ENCODE measurements at places on chromosomes 7 and 10.

- no peak for DNase-seq
These were observed 18.7 kb upstream of the KNDC1 start for GRCh38 chr10:133141144-133141957.

DNA sequence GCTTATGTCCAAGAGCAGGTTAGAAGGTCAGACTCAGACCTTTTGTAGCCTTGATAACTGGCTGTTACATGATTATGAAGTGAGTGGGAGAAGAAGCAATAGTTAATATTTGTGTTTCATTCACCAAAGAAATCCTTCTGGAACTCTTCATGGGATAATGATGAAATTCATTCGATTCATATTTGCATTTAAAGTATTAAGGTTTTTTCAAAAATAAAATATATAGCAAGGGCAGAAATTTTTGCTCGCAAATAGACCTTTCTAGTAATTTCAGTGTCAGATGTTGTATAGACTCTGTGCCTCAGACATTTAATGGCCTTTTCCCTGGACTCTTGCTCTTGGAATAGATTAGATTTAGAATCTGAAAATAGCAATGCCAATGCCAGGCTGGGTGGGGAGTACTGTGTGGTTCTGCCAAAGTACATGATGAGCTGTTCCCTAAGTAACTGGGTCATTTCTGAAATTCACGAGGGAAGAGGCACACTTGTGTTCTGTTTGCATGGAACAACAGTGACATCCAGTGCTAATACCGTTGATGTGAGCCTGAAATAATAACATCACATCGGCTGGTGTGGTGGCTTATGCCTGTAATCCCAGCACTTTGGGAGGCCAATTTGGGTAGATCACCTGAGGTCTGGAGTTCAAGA is 119.2 kb downstream of the MBL2 start:
- no peak for DNase-seq

DNA sequence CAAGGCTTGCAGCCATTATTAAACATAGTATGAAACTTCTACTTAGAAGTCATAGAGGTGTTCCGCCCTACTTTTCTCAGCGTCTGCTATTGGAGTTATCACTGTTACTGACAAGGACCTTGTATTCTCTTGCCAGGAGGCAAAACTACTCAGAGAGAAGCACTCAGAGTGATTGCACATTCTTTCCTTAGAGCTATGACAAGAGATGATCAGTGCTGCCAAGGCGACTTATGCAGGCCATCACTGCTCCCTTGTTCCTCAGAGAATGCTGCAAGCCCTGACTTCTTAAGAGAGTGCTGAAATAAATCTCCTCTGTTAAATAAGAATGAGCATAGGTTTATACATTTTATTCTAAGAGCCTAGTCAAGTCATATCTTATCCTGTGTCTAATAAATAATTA is 534.6 kb upstream of the PHF14 start:
- no peak for DNase-seq

DNA sequence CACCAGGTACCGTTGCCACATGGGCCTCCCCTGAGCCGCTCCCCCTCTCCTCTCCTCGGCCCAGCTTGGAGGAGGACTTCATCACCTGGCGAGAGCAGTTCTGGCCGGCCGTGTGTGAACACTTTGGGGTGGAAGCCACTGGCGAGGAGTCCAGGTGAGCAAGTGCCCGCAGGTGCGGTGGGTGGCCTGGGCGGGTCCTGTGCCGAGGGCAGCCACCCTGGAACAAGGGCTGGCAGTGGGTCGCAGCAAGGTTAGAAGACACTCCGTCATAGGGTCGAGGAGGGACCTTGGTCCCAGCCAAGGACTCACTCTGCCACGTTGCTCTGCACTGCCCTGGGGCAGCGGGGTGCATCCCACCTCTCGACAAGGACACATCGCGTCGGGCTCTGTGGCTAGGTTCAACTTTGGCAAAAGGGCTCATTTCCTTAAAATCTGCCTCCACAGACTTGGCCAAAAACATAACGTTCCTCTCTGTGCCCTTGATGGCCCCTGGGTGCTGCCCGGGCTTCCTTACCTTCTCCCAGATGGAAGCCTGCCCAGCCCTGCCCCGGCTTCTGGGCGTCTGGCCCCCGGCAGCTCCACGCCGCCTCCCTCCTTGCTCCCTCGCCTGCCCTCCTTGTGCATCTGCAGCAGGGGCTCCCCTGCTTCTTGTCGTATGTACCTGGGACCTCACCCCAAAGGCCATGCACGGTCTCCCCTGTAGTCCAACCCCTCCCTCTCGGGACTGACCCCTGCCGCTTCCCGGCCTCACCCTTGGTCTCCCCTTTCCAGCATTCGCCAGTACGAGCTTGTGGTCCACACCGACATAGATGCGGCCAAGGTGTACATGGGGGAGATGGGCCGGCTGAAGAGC is 12.7 kb downstream of the TMEM120A start:
- no peak for DNase-seq

- DNase-seq: no peak
These were observed 75.9 kb downstream of the SORBS1 start for GRCh38 chr10:95485056-95485844.
